ENCODE measurements at places on chromosomes 6 and 20.

GRCh38 chr6:144435602-144436426 is 150.7 kb downstream of the UTRN start:
- no peak for DNase-seq

DNA sequence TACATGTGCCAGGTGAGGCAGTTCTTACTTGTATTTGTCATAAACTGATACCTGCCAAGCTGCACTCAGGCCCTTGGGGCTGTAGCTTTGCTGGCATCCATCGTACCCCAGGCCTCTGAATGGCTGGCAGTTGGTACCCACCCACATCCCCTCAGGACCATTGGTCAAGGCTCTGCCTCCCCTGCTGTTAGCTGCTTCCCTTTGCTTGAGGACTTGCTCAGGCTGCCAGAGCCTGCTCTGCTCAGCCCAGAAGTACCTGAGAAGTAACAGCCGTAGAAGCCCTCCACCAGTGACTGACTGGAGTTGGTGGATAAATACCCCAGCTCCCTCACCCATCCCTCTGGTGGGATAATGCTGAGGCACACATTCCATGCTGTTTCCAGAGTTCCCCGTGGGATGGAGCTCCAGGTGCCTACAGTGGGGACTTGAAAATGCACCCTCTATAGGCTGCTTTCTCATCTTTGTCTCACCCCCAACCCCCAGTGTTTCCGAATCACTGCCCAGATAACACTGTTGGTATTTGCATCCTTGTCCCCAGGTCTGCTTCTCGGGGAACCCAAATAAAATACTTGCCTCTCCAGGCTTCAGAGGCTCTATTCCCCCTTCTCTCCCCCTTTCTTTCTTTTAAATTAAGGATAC is 7.3 kb downstream of the EBF4 start:
- DNase-seq, result no peak

DNA sequence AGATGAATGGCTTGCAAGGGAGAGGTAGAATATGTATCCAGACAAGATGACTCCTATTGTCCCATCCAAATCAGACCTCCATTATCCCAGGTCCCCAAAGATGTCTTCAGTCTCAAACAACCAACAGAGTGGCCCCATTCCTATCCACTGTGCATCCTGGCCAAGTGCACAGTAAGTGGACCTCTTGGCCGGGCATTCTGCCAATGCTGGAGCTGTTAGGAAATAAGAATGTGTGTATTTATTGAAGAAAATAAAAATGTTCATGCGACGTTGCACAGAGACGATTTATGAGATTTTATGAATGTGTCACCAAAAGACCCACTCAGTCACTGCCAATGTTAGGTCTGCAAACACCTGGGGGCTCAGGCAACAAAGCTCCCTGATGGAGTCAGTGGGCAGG is 196.0 kb downstream of the MAFB start:
- DNase-seq, result no peak

DNA sequence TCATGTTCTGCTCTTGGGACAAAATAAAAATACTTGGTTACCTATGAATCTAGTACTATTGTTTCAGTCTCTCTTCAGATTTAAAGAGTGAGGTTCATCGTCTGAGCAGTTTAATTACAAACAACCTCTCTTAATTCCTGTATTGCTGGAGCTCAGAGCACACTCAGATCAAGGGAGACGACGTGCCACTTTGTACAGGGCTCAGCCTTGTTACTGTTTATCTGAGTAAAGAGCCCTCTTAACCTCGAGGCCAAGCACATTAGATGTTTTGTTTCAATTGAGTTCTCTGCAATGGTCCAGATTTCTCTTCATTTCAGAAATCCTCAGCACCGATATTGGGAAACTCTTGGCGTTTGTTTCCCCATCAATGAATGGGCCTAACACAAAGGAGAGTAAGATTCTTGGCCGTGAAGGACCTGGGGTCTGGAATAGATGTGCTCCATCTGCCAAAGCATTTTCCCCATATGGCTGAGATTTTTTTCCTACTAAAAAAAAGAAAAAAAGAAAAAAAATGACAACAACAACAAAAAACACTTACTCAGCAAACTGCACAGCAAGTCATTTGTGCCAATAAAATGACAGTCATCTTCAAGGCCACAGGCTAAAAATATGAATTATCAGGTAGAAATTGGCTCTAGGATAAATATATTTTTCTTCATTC is 82.6 kb upstream of the CCN6 start:
- no peak for DNase-seq

DNA sequence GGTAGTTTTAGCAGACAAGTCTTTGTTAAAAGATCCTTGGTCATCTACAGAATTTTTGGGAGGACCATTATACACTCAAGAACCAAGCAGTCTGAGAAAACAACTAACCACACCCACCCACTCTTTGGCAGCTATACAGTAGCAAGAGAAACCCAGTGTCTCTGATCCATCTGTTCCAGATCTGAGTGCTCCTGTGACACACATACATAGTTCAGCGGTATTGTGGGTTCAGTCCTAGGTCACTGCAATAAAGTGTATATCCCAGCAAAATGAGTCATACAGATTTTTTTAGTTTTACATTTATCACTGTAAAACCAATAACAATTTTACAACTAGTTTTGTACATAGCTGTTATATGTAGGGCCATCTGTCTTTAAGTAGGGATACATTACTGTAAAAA is 47.4 kb upstream of the PAK5 start:
- DNase-seq, result no peak

DNA sequence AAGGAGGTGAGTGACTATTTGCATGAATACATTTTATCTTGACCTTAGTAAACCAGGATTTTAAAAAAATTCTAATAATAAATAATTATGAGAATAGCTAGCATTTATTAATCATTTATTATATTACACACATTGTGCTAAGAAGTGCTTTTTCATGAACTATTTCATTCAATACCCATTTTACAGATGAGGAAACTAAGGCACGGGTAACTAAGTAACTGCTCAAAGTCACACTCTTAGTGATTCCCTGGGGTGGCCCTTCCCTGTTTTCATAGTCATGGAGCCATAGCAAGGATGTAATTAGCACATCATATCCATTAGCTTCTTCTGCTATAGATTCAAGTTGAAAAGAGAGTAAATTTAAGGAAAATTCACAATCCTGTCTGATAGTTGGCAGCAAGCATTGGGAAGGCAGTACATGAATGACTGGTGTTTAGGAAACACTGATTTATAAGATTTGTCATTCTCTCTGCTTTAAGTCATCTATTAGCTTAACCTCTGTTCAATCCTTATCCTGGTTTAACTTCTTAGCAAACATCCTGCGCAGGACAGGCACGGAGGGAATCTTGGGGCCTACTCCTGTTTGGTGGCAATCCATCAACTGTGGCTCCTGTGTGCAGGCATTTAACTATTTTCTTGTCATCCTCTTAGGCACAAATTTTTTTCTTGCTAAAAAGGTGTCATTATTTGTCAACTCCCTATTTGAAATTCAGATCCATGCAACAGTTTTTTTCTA is 68.3 kb downstream of the RIN2 start:
- no peak for DNase-seq

- DNase-seq, result no peak
Observed at GRCh38 chr6:125524356-125524755, 222.6 kb upstream of the HDDC2 start.

DNA sequence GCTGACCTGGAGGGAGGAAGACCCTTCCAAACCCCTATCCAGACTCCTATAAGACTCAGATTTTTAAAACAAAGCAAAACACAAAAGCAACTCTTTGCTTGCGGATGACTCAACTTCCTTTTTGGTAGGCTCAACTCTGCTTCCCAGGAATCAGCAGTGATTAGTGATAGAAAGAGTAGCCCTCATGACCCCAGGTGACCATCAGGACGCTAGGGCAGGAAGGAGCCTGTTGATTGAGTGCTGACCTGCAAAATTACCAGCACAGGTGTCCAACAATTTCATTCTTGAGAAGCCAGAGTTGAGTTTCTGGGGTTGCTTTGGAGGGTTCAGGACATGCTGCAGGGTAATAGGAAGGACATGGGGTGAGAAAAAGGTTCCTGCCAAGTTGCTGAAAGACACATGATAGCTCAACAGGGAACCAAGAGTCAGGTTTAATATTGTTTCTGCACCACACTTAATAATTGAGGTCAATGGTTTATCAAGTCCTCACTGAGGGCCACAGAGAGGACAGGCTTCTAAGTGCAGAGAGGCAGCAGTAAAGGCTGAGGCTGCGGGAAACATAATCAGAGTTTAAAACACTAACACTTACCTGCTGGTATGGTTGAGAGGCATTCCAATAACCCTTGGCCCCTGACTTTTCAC is 67.4 kb upstream of the BMP2 start:
- no peak for DNase-seq

DNA sequence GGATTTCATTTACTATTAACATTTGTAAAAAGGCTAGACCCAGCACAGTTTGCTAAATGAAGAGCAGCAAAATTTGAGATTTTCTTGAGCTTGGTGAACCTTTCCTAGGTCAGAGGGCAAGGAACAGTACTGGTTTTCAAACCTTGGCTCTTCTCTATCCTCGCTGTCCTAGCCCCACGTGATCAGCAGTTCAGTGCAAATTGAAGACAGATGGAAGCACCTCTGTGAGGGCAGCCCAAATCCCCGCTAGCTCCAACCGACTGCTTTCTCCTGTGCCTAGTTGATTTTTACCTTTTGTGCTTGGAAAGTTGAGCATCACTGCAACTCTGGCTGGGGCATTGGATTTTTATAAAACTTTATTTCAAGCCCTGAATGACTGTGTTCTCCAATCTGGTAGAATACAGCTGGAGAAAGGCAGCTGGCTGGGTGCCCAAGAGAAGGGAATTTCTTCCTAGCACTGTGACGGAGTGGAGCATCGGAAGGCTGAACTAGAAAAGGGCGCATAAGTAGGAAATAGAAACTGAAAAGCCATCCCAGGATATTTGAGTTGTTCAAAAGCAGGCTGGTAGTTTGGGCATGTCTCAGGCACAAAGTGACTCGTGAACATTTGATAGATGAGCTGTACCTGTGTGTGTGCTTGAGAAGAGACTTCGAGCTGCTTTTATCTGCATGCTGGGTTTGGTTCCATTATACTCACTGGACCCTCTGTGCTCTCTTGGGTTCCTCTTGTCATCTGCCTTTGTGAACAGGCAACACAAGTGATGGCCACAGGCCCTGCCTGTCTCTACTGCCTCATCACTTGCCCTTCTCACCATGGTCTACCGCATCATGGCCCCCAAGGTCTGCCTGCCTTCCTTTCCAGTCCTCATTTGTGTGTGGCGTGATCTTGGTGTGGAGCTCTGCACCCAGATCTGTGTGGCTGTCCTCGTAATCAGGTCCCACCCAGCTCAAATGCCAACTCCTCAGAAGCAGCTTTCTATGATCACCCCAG is 2.3 kb downstream of the RNF114 start:
- peak; percentile 62 for DNase-seq

DNA sequence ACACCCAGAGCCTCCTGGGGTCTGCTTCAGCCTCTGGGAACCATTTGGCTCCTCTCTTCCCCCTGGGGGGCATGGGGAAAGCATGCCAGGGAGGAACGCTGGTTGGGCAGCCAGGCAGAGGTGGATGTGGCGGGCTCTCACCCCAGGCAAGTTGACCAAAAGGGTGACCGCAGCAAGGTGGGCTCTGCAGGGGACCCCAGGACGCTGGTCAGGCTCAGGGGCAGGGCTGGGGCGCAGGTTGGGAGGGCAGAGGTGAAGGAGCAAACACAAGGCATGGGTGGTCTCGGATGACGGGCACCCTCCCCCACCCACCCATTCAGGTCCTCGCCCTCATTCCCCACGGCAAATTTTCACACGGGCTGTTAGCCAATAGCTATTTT is 30.2 kb upstream of the MRGBP start:
- no peak for DNase-seq

GRCh38 chr6:13484827-13485226 is 2.6 kb downstream of the GFOD1 start:
- DNase-seq, result no peak
